RWPE1 (cell line): ENCODE measurements at places on chromosomes 1 and 21.

DNA sequence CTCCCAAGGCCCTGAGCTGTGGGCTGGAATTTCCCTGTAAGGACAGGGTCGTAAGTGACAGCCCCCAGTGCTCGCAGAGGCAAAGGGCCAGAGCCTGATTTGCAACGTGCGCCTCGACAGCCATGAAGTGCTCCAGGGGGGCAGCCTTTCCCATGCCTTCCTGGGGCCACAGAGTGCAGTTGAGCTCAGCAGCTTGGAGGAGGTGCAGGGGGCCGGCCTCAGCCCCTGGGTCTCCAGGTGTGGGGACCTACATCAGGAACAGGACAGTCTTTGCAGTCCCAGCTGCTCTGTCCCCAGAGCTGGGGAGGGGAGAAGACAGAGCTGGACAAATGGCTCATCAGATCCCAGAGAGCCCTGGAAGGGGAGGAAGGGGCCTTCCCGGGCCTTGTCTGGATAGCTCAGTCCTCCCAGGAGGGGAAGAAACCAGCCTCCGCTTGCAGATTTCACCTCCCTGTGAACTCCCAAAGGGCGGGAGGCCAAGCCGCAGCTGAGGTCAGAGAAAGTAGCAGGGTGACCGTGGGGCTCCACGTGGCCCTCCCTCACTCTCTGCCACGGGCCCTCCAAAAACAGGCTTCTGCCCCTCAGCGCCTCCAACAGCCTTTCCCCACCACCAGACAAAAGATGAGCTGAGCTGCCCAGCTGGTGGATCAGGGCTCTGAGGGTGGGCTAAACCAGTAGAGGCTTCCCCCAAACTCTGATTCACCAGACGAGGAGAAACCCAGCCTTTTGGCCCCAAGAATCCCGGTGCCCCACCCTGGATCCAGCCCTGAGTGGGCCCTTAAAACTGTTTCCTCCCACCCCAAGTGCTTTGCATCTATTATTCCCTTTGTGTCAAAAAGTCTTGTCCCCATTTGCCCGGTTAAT is 76.5 kb downstream of the DHRS3 start:
- no peak for DNase-seq

GRCh38 chr1:204102739-204103430 is 30.0 kb downstream of the SOX13 start:
- peak; percentile 67 for DNase-seq

- DNase-seq, result no peak
Measured at GRCh38 chr1:86953167-86953566, 38.7 kb downstream of the HS2ST1 start.

DNA sequence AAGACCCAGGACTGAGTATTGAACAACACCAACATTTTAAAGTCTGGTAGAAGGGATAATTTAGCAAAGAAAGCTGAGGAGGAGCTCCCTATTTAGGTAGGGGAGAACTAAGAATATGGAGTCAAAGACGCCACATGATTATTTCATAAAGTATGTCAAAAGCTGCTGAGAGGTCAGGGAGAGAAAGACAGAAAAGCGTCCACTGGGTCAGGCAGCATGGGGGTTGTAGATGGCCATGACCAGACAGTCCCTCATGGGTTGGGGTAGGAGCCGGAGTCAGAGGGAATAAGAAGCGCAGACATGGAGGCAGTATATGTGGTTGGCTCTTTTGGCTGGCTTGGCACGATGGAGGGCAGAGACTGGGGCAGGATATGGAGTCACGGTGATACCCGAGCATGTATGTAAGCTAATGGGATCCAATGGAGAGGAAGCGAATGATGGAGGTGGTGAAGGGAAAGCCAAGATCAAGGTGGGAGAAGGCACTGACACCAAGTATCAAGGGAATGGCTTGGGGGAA is 4.8 kb downstream of the C1orf115 start:
- no peak for DNase-seq

GRCh38 chr1:76257823-76258222 is 183.3 kb downstream of the ST6GALNAC3 start:
- DNase-seq, result no peak

DNA sequence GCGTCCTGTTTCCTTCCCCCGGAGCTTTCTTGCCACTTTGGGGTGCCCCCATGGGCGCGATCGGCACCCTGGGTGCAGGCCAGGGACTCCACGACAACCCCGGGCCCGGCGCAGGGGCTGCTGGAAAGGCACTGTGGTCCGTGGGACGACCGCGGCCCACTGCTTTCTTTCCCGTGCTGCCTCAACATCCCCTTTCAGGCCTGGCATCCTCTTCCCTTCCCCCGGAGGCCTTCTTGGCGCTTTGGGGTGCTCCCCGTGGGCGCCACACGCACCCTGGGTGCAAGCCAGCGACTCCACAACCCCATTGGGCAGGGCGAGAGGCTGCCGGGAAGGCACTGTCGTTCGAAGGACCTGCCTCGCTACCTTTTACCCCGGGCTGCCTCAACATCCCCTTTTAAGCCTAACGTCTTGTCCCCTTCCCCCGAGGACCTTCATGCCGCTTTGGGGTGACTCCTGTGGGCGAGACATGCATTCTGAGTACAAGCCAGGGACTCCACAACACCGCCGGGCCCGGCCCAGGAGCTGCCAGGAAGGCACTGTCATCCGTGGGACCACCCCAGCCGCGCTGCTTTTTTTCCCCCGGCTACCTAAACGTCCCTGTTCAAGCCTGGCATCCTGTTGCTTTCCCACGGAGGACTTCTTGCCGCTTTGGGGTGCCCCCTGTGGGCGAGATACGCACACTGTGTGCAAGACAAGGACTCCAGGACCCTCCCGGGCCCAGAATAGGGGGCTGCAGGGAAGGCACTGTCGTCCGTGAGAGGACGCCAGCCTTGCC is 137.8 kb downstream of the LIPI start:
- no peak for DNase-seq

DNA sequence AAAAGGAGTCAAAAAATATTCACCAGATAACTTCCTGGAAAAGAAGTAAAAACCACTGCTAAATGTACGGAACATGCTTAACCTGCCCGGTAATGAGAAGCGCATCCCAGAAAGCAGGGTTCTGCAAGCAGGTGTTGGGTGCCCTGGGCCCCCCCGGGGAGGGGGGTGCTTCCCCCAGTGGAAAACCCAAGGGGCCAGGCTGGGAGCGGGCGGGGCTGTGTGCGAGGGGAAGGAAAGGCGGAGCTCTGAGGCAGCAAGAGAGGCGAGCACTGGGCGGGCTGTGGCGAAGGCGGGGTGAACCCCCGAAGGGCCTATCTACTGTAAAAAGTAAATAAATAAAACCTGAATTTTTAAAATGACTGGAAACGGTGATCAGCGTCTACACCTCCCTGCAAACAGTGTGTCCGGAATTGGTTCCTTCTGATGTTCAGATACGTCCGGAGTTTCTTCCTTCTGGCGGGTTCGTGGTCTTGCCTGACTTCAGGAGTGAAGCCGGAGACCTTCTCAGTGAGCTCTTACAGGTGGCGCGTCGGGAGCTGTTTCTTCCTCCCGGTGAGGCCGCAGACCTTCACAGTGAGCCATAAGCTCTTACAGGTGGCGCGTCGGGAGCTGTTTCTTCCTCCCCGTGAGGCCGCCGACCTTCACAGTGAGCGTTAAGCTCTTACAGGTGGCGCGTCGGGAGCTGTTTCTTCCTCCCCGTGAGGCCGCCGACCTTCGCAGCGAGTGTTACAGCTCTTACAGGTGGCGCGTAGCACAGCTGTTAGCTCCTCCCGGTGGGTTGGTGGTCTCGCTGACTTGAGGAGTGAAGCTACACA is 13.4 kb downstream of the FTCD start:
- DNase-seq, result no peak
